Stimulated activated CD4-positive, alpha-beta T cell treated with anti-CD3 and anti-CD28 coated beads, TNF-alpha, amount 100 ng/mL, for 1 hour (primary cell): ENCODE measurements at places on chromosomes 16 and 17.

- no peak for DNase-seq
Observed at GRCh38 chr16:51868631-51869030, 678.3 kb downstream of the TOX3 start.

DNA sequence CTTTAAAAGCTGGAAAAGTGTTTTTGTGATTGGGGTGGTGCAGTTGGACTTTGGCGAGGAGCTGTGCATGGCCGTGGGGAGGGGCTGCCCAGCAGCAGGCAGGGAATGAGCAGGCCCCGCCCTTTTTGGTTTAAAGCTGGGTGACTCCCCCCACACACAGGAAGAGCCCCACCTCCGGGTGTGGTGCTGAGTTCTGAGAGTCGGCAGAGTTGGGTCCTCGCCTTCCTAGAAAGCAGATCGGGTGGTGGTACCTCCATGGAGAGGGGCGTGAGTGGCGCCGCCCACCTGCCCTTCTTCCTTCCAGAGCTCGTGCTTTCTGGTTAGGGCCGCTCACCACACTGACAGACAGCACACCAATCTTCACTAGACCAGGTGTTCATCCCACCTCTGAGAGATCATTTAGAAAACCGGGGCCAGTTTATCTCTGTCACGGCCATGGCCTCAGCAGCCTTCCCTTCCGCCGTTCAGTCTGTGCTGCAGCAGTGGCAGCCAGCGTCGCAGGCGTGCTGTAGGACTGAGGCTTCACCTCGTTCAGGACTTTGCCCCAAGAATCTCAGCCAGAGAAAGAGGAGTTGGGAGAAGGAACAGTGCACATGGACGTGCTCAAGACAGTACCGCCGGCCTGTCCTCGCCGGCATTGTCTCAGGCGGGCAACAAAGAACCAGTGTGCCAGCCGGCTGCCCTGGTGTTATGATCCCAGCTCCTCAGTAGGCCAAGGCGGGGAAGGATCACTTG, 144.0 kb upstream of the CHMP6 start:
- DNase-seq = peak; percentile 28

- no peak for DNase-seq
Observed at GRCh38 chr16:69855592-69855991, 93.5 kb downstream of the WWP2 start.

DNA sequence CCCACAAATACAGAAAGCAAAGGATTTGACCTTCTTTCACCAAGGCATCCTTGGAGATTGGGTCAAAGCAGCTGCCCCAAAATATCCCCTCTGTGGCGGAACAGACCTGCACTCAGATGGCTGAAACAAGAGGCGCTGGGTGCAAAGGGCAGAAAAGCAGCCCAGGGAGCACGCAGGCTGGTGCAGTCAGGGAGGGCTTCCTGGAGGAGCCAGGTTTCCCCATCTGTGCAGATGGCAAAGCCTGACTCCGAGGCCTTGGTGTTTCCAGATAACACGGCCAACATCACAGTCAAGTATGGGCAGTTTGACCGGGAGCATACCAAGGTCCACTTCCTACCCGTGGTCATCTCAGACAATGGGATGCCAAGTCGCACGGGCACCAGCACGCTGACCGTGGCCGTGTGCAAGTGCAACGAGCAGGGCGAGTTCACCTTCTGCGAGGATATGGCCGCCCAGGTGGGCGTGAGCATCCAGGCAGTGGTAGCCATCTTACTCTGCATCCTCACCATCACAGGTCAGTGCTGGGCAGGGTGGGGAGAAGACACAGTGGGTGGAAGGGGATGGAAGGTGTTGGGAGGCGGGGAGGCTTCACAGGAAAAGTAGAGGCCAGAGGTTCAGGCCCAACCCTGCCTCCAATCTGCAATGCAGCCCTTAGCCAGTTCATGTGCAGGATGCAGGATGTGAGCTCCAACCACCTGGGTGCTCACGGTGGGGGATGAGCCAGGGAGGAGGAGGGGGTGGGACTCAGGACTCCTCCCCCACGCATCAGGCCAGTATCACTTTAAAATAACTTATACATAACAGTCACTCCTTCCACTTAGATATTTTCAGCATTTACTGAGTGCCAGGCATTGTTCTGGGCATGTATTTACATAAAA, 26.4 kb upstream of the BEAN1 start:
- DNase-seq = no peak

DNA sequence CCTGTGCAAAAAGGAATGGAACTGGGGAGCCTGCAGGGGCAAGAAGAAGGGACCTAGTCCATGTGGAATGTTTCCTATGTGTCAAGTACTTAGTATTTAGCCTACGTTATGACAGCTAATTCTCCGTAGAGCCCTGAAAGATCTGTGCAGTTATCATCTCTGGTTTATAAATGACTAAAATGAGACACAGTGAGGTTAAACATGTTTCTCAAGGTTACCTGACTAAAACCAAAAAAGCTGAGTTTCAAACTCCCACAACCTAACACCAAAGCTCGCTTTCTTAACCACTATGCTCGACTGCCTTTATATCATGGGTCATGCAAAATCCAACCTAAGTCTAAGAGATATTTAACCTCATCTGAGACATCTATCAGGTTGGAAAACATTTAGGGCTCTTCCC, 53.3 kb upstream of the CCL2 start:
- no peak for DNase-seq

DNA sequence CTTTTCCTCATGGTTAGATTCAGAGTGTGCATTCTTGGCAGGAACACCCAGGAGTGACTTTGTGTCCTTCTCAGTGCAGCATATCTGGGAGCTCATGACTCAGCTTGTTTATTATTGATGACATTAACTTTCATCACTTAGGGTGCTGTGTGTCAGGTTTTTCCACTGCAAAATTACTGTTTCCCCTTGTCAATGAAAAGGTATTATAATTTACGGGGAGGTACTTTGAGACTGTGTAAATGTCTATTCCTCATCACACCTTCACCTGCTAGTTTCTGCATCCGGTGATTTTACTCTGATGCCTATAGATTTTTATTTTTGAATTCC, 50.5 kb downstream of the WWP2 start:
- no peak for DNase-seq

GRCh38 chr16:22659933-22660332, 149.2 kb downstream of the NPIPB5 start:
- no peak for DNase-seq

GRCh38 chr16:87922250-87922871, 14.0 kb downstream of the CA5A start:
- DNase-seq = no peak

DNA sequence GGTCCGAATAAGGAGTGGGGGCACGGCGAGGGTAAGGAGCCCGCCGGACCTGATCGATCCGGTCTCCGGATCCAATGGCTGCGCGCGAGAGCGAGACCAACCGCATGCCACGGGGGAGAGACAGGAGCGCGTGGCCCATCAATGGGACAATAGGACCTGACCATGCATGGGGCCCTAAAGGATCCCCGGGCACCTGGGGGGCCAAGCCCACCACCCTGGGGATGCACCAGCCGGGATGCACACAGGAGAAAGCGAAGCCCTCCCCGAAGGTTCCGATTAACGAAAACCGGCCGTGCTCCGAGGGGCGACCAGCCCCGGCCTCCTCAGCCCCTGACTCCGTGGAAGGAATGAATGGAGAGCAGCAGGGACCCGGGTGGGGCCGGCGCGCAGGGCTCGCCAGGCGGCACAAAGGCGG, 525 bp downstream of the JPT1 start:
- no peak for DNase-seq

- no peak for DNase-seq
Observed at GRCh38 chr17:3532106-3532858, 25.3 kb downstream of the TRPV3 start.

GRCh38 chr17:65638221-65638975, 77.0 kb upstream of the AXIN2 start:
- DNase-seq = no peak

GRCh38 chr16:56932721-56933619, 1.0 kb downstream of the HERPUD1 start:
- no peak for DNase-seq

DNA sequence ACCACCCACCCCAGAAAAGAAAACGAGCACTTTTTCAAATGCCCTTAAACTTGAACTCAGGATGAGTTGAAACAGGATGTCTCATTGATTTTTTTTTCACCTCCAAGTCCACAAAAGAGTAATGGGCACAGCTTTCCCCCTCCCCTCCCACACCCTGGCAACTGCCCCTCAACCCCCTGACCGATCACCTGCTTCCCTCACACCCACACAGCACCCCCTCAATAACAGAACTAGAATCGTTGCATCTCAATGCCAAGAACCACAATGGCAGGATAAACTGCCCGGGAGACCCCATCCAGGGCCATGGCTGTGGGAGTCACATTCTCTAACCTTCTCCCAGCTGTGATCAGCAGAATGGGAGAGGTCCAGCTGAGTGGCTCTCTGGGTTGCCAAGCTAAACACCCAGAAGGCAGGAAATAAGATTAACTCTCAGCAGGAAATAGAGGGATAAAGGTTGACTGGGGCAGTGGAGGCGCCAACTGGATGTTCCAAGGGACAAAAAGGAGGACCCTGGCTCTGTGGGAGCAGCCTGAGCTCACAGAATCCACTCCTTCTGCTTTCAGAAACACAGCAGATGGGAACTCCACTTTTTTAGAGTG, 128.0 kb upstream of the SDK2 start:
- no peak for DNase-seq

DNA sequence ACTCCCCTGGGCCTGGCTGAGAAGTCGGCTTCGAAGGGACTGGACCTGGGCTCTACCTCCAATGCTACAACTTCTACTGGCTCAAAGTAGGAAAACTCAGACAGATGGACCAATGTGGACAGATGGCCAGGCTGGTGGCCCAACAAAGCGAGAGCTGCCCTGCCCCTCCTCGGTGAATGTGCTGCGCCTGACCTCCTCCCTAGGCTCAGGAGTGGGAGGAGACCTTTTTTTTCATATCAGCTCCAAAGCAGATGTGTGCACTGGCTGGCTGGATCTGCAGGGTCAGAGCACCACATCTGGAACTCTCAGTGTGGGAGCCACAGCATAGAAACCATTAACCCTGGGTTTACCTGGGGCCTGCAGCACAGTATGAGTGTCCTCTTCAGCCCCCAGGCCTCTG, 20.8 kb downstream of the ATP6V0D1 start:
- no peak for DNase-seq

DNA sequence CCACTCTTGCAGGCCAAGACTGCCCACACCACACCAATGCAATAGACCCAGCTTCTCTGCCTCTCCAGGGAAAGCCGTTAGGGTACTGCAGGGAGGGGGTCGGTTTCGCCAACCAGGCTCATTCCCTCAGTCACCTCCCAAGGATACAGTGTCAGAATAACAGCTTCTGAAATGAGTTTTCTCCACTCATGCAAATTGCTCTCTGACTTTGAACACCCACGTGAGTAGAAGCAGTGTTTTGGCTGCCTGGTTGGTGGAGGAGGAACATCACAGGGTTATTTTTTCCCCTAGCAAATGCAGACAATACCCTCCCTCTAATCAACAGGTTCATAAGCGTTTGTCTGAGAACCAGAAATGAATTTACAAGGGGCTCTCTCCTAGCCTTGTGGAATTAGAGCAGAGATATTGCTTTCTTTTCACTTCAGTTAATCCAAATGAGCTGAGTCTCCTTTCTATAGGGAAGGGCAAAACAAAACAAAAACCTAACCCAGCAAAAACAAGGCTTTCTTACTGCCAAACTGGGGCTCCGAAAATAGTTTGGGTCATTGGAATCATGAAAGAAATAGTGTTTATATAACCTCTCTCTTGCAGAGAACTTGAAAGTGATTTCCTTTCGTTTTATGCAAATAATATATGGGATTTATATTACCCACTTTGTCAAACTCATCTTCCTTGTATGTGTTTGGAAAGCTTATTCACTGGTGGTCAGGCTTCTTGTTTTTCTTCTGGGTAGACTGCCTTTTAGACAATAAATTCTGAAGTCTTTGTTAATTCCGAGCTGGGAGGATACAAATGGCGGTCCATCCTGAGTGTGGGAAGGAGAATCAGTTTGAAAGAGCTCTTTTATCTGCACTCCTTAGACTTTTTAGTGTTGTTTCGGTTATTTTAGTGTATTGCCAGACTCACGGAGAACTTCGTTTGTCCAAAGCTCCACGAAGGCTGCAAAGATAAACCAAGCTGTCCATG, 229.9 kb downstream of the MSI2 start:
- DNase-seq = no peak

DNA sequence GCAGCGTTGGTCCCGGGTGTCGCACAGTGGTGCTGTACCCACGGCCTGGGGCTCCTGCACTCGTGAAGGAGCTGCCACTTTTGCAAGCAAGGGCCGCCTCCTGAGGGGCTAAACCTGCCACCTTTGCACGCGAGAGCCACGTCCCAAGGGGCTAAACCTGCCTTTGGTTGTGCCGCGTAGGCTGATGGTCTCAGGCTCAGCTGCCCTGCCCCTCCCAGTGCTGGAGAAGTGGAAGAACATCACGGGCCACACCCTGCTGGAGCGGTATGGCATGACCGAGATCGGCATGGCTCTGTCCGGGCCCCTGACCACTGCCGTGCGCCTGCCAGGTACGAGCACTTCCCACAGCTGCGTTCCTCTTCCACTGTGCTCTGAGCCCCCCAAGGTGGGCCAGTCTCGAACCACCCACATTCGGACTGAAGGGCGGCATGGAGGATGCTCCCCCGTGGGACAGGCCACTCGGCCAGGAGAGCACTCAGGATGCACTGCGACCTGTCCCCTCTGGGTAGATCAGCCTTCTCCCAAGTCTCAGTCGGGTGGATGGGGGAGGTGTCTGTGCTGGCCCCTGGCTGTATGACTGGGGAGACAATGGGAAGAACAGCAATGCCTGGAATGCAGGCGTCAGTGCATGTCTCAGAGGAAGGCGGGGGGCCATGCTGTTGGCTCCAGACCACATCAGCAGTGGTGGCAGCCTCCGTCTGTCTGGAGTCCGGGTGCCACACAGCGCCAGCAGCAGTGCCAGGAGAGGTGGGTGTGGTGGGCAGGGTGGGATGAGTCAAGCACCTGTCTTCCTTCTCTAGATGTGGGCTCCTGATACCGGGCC, 20.7 kb downstream of the ACSF3 start:
- no peak for DNase-seq

DNA sequence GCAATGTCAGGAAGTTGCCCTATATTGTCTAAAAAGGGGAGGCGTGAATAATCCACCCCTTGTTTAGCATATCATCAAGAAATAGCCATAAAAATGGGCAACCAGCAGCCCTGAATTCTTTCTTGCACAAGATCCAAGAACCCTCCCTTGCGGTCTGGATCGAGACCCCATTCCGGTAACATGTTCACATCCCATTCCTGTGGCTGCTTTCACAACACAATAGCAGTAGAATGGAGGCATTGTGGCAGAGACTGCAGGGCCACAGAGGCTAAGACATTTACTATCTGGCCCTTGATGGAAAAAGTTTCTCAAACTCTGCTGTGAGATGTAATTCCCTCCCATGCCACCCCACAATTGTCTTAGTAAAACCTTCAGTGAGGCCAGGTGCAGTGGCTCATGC, 73.2 kb downstream of the RMI2 start:
- no peak for DNase-seq

DNA sequence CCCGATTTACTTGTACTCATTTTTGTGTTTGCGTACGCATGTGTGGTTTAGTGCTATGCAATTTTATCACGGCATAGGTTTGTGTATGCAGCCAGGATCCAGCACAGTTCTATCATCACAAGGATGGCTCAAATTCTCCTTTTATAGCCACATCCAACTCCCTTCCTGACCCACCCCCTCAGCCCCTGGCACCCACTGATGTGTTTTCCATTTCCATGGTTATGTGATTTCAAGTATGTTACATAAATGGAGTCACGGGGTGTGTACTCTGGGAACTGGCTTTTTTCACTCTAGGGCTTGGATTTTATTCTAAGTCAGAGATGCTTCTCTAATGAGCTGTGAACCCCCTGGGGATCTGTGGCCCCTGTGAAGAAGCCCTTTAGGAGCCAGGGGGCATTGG, 16.8 kb downstream of the IL4R start:
- DNase-seq = no peak
